ENCODE measurements at places on chromosomes 12 and 14.

DNA sequence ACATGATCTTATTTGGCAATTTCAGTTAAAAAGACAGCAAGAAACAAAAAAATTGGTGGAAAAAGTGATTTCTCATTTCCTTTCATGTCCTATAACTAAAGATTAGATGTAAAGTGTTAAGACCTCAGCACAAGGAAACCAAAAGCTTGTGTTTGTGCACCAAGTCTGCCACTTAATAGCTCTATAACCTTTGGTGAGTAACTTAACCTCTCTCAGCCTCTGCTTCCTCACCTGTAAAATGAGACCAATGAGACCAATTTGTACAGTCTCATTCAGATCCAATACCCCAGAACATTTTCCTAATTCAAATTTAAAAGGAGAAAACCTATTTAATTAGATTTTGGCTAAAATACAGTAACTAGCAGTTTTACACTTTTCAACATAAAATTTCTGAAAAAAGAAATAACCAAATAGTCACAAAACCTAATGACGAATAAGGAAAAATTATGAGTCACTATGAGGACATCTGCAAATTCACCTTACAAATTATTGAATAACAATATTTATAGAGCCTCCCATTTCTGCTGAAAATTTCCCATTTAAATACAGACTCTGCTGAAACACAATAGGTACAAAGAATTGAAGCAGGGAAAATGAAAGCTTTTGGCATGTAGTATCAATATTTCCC, 71.1 kb downstream of the EPS8 start:
- no peak for DNase-seq

- DNase-seq: no peak
Measured at GRCh38 chr14:48247977-48248376, 572.6 kb upstream of the MDGA2 start.

GRCh38 chr14:97212399-97212798, 415.2 kb downstream of the VRK1 start:
- DNase-seq: no peak

- DNase-seq: no peak
Measured at GRCh38 chr14:48805315-48805714, 780.9 kb downstream of the RPS29 start.

DNA sequence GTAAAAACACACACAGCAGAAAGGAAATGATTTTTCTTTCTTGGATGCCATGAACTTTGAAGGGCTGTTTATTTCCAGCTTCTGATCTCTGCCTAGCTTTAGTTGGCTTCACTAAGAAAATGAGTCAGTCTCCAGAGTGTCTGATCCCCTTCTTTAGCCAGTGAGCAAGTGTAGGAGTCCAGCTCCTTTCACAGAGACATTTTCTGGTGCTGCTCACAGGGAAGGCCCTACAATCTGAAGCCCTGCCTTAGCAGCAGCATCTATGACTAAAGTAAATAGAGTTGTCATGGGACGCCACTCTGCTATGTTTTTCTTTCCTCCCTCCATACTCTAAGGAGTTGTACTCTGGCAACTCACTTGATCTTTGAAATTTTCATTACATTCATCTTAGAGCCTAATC, 103.5 kb downstream of the RPAP3 start:
- DNase-seq: no peak

DNA sequence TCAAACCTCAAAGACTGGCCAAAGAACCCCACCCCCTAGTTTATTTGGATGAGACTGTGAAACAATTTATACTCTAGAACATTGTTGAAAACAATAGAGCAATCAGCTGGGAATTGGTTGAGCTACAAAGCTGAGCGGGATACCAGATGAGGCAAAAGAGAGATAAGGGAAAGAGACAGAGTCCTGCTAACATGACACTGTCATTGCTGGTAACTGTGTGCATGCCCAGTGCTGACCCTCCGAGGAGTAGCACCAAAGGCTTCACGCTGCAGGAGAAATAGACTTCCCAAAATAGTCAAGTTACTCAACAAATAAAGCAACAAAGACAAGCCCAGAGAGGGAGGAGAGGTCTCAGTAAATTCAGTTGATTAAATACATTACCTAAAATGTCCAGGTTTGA, 63.6 kb downstream of the RASSF8 start:
- no peak for DNase-seq

DNA sequence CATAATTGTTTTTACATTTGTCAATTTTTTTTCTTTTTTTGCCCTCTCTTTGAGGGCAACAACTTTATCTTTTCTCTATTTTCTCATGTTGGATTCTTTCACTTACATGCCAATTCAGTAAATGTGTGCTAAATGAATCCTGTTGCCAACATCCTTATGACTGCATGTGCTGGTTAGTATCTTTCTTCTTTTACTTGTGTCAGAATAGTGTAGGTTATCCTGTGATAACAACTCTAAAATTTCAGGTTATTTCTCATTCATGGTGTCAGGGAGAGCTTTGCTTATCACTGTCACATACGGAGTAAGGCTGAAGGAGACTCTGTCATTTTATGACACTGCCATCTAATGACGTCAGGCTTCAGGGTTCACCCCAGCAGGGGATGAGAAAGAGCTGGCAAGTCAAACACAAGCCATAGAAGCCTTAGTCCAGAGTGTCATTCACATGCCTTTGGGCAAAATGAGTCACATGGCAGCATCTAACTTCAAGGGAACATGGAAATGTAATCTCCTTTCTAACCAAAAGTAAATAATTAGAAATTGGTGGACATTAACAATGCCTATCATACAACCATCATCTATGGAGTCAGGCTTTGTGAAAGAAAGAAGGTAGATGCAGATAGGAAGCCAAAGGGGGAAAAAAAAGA, 242.5 kb upstream of the ATP2B1 start:
- no peak for DNase-seq

DNA sequence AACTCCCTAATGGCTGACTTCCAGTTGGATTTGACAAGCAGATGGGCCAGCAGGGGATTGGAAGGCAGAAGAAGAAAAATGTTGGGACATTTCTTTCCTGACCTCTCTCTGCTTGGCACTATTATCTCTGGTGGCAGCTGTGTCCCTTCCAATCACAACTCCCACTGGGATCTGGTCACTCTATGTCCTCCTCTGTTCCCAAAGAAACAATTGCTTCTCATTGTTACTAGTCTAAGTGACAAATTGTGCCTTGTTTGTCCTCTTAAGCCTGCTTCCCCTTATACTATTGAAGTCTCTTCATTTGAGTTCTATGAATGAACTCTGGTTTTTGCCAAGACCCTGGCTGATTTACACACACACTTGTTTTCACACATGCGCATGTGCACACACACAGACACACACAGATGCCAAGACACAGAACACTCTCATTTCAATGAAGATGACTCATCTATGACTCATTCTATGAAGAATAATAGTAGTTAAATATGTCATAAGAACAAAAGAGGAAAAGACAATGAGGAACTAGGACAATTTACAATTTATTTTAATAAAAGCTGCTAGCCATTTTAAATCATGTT, 83.0 kb upstream of the FAR2 start:
- DNase-seq: no peak

DNA sequence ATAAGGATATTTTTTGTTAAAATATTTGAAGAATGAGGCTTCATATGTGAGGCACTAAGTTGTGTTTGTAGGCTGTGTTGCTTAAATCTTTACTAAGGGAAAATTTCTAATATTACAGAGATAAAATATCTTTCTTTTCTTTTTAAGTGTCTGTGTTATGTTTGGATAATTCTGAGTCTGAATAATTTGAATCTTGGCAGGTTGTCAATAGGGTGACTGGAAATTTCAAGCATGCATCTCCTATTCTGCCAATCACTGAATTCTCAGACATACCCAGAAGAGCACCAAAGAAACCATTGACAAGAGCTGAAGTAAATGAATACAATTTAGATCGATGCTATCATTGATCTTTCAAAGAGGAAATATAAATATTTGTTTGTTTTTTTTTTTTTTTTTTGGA, 29.4 kb downstream of the TMPO start:
- DNase-seq: no peak

All from COR-L47 (cell line).